ENCODE measurements at places on chromosomes 7 and 10. TPM values are rescaled to one million over a fixed set of nuclear protein-coding genes. Genes with fewer than 3 reads are reported as not detected.

- H3K36me3 ChIP-seq: no peaks in the 10 kb centered on the region
- H3K27ac ChIP-seq: no peak overlapping the region
- no peaks in the 10 kb centered on the region for H3K27me3 ChIP-seq
- DNase-seq: no peak
- peaks cover 4% of the 10 kb centered on the region for H3K4me1 ChIP-seq
Measured at GRCh38 chr7:140390466-140391190, 7.7 kb downstream of the SLC37A3 start.

The LHFPL3 gene
- total RNA-seq: not detected

DNA sequence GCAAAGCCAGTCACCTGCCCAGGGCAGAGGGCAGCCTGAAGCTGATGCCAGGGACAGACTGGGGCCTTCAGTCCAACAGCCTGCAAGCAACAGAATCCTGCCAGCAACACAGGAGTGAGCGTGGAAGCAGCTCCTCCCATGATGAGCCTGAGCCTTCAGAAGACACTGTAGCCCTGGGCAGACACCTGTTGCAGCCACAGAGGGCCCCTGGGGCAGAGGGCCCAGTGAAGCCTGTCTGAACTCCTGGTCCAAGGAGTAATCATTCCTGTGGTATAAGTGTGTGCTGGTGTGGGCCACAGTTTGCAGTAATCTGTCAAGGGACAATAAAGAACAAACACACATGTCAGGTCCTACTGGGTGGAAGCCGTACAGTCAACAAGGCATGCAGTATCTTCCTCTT lies 2.9 kb upstream of the PFKP start:
- H3K27me3 ChIP-seq: no peaks in the 10 kb centered on the region
- H3K27ac ChIP-seq: no peak overlapping the region
- no peak overlapping the region for H3K4me3 ChIP-seq
- no peaks in the 10 kb centered on the region for H3K36me3 ChIP-seq
- no peak for DNase-seq
- H3K4me1 ChIP-seq: peaks cover 9% of the 10 kb centered on the region

The RBP3 gene
- not detected for total RNA-seq

GRCh38 chr10:88689366-88689765 lies 16.7 kb upstream of the LIPK start:
- no peaks in the 10 kb centered on the region for H3K4me1 ChIP-seq
- no peak for DNase-seq
- no peak overlapping the region for H3K4me3 ChIP-seq
- H3K27me3 ChIP-seq: no peaks in the 10 kb centered on the region
- no peaks in the 10 kb centered on the region for H3K36me3 ChIP-seq
- H3K27ac ChIP-seq: no peak overlapping the region

The C10orf62 gene
- 1.2 TPM for total RNA-seq

- no peaks in the 10 kb centered on the region for H3K27me3 ChIP-seq
- H3K36me3 ChIP-seq: peaks cover 3% of the 10 kb centered on the region
- DNase-seq: no peak
Measured at GRCh38 chr7:5437987-5438386, 14.4 kb upstream of the TNRC18 start.

DNA sequence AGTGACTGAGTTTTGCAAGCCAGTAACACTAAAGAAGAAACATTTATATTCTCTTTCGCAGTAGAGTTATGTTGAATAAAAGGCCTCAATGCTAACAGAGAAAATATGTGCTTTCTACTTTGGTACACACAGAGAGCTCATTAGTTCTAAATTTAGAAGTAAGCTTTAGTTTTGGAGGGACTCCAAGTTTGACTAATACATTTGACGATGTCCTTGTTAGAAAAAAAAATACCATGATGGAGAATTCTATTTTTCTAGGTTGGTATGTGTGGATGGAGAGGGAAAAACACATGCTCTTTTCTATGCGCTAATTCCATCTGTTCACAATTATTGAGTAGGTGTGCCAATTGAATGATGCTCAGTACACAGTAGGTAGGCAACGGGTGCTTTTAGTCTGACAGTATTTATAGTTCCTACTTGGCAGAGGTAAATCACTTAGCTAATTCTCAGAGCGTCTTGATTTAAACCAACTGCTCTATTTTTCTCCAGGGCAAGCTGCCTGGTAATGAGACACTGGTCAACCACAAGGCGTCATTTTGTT lies 327.2 kb upstream of the AKR1E2 start:
- no peaks in the 10 kb centered on the region for H3K36me3 ChIP-seq
- no peaks in the 10 kb centered on the region for H3K27me3 ChIP-seq
- peaks cover 24% of the 10 kb centered on the region for H3K4me1 ChIP-seq
- H3K4me3 ChIP-seq: no peak overlapping the region
- DNase-seq: no peak

DNA sequence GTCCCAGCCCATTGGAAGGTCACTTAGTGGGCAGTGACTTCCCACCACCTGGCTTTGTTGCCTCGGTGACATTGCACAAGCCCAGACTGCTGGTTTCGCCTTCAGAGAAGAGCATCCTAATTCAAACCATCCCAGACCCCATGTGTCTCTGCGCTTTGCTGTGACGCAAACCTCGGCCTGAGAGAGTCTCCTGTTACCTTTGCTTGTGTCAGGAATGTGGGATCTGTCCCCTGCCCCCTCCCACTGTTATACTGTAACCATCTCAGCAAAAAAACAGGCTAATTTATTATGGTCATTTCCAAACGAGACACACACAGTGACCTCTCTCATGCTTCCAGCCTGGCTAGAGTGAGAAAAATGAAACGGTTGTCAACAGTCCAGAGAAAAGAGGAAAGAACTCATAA lies 25.0 kb upstream of the AQP1 start:
- H3K4me1 ChIP-seq: peaks cover 40% of the 10 kb centered on the region
- no peak overlapping the region for H3K4me3 ChIP-seq
- H3K27me3 ChIP-seq: no peaks in the 10 kb centered on the region
- DNase-seq: no peak
- peak overlapping the region; percentile 65 for H3K27ac ChIP-seq
- peaks cover 18% of the 10 kb centered on the region for H3K36me3 ChIP-seq

DNA sequence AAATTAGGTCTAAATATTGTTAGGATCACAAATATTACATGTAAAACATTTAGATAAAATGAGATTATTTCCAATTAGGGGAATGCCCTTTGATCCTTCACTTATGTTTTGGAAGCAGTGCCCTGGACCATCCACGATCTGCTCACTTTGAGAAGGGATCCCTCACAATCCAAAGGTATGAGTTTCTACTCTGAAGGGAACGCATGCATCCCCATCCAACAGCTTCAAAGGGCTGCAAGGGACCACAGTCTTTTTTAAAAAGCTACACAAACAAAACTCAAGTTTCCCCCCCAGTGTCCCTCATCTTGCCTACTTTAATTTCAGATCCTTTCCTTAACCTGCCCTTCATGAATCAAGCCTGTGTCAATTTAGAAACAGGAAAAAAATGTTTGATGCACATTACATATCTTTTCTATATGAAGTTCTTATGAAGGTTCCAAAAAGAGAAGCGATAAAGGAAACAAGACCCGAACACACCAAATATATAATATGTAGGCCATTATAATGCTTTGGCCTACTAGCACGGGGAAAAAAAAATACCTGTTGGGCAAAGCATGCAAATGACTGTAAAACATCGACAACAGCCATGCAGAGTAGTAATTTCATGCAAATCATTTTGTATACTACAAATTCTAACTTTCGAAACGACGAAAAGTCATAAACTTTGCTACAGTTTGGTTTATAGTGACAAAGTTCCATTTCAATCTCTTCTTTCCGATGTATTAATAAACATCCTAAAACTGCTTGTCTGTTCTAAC lies 2.0 kb downstream of the EIF3A start:
- no peak overlapping the region for H3K27ac ChIP-seq
- DNase-seq: no peak
- H3K36me3 ChIP-seq: no peaks in the 10 kb centered on the region
- no peaks in the 10 kb centered on the region for H3K27me3 ChIP-seq
- H3K4me3 ChIP-seq: peak overlapping the region; percentile 75

DNA sequence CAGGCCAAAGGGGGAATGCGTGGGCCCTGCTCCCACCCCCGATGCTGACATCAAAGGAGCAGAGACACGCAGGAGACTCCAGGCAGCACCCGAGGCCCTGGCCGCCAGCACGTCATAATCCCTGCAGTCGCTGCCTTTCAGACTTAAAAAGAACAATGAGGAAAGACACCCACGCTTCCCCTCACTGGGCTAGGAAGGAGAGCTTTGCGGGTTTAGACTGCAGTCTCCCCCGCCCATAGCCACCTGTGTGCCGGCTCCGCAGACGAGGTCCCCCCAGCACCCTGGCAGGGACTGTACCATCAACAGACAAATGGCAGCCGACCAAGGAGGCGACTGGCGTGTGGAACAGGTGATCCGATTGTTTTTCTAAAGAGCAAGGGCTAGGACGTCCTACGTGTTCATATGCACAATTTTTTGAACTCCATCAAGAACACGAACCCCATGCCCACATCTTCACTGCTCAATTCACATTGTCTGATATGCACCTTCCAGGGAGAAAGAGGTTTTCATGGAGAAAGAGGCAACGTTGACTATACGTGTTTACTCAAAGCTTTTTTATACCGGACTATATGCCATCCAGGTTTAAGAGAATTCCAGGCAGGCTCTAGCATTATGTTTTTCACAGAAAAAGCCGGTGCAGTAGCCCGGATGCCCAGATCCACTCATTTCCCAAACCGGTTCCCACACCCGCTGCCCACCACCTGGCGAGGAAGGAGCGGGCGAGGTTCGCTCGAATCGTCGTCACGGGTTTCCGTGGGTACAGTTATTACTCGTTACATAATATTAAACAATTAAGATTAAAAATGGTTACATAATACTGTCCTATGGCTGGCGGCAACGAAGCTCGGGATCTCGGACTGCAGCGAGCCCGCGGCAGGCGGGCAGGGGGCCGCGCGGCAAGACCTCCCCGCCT lies 1.1 kb downstream of the GRB10 start:
- H3K4me3 ChIP-seq: peak overlapping the region; percentile 49
- H3K27ac ChIP-seq: no peak overlapping the region
- H3K36me3 ChIP-seq: no peaks in the 10 kb centered on the region
- DNase-seq: no peak
- H3K27me3 ChIP-seq: no peaks in the 10 kb centered on the region
- peaks cover 25% of the 10 kb centered on the region for H3K4me1 ChIP-seq

GRCh38 chr7:42831718-42832522 lies 80.0 kb downstream of the C7orf25 start:
- H3K27me3 ChIP-seq: no peaks in the 10 kb centered on the region
- no peak for DNase-seq
- no peaks in the 10 kb centered on the region for H3K4me1 ChIP-seq
- H3K36me3 ChIP-seq: no peaks in the 10 kb centered on the region
- no peak overlapping the region for H3K4me3 ChIP-seq

DNA sequence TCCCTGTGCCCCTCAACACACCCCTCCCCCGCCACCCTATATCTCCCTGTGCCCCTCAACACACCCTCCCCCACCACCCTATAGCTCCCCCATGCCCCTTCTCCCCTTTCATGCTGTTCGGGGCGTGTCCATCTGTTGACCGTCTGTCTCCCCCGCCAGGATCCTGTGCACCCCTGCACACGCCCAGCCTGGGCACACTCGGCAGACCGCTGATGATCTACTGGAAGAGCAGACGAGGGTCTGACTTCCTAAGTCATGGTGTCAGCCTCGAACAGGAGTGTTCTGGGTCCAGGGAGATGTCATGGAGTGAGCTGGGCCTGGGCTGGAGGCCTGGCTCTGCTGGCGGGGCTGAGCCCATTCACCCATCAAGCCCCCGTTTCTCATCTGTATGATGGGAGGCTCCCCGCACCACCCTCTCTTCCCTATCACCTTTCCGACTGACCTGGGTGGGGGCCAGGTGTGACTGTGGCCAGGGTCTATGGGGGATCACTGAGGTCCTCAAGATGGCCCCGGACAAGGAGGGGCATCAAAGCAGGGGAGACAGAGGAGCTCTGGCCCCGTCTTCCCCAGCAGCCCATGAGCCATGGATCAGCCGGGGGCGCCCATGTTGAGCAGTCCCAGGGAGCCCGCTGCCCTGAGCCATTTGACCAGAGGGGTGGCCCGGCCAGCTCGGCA lies 48.3 kb downstream of the PDGFA start:
- H3K27me3 ChIP-seq: no peaks in the 10 kb centered on the region
- peak overlapping the region; percentile 77 for H3K27ac ChIP-seq

DNA sequence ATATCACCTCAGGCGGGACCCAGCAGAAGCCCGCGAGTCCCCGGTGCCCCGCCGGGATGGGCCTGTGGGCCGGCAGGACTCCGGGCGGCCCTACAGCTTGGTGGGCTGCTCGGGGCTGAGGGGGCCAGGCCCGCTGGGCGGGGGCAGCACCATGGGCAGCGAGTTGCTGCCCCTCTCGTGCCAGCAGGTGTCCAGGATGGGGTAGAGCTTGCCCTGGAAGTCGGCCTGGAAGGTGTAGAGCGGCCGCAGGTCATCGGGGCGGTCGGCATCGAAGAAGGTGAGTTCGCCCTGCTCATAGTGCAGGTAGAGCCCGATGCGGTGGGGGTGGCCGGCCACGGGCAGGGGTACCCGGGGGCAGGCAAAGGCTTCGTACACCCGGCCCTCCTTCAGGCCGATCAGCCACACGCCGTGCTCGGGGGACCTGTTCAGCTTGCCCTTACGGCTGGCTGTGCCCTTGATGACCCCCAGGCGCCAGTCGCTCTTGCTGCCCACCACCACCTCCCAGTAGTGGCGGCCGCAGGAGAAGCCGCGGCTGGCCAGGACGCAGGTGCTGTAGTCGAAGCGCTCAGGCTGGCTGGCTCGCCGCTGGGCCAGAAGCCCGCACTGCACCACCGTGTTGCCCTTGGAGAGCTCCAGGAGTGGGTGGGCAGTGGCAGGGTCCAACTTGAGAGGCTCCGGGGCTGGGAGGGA lies 4.3 kb upstream of the NSUN5 start:
- H3K27me3 ChIP-seq: no peaks in the 10 kb centered on the region
- no peak overlapping the region for H3K4me3 ChIP-seq
- peaks cover 4% of the 10 kb centered on the region for H3K4me1 ChIP-seq
- H3K27ac ChIP-seq: no peak overlapping the region

GRCh38 chr10:101940916-101941315 lies 97.3 kb upstream of the KCNIP2 start:
- no peaks in the 10 kb centered on the region for H3K36me3 ChIP-seq
- H3K4me3 ChIP-seq: no peak overlapping the region
- H3K27me3 ChIP-seq: no peaks in the 10 kb centered on the region
- DNase-seq: no peak
- peaks cover 48% of the 10 kb centered on the region for H3K4me1 ChIP-seq

GRCh38 chr7:132652507-132652906 lies 76.2 kb upstream of the PLXNA4 start:
- H3K4me1 ChIP-seq: no peaks in the 10 kb centered on the region
- H3K36me3 ChIP-seq: no peaks in the 10 kb centered on the region

DNA sequence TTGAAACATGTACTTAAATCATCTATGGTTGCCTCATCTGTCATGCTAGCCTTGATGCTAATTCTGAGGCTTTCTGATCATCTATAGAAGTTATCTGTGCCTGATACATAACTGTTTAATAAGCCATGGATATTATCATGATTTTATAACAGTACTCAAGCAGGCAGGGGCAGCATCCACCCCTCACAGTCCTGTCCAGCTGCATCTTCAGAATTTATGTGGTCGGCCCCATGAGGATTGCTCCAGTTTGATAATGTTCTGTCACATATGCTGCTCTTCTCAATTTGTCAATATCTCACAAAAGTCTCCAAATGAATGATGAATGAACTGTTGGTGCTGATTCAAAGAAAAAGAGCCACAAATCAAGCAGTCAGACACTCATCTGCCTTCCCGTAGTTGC lies 335.1 kb upstream of the POM121L12 start:
- no peaks in the 10 kb centered on the region for H3K4me1 ChIP-seq
- no peak for DNase-seq
- no peaks in the 10 kb centered on the region for H3K36me3 ChIP-seq
- H3K27ac ChIP-seq: no peak overlapping the region
- no peaks in the 10 kb centered on the region for H3K27me3 ChIP-seq

Data from thoracic aorta (tissue), 2 donors.